ENCODE measurements at places on chromosomes 7 and 10.

DNA sequence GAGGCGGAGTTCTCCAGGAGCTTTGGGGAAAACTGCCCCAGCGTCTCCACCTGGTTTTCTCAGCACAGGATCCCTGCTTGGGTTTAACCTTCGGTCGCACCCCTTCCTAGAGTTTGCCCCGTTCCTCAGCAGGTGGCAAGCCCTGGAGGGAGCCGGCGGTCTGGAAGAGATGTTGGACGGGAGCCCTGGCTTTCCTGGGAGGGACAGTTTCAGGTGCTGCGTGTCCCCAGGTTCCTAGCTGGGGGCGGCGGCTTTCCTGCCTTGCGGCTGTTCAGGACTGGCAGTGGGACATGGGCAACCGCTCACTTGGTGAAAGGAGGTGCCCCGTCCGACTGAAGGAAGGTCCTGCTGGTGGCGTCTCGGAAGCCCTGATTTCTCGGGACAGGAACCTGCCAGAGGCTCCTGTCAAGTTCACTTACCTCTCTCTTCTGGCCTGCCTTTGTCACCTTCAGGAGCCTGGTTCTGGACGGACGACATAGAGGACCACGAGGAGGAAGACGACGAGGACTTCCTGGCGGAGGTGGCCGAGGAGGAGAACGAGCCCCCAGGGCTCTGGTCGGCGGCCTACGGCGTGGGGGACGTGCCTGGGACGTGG lies 14.8 kb downstream of the ZNF316 start:
- no peak for DNase-seq

DNA sequence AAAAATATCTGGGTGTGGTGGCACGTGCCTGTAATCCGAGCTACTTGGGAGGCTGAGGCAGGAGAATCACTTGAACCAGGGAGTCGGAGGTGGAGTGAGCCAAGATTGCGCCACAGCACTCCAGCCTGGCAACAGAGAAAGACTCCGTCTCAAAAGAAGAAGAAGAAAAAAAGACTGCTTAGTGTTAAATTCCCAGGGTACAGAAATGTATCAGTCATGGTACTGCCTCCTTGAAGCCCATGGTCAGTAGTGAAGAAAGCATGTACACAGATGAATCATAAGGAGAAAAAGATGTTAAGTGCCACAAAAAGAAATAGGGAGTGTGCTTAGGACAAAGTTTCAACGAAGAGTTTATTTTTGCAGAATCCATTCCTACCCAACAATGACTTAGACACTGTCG lies 62.5 kb upstream of the KMT2E start:
- no peak for DNase-seq

GRCh38 chr7:124042826-124043225 lies 10.0 kb upstream of the TMEM229A start:
- no peak for DNase-seq

DNA sequence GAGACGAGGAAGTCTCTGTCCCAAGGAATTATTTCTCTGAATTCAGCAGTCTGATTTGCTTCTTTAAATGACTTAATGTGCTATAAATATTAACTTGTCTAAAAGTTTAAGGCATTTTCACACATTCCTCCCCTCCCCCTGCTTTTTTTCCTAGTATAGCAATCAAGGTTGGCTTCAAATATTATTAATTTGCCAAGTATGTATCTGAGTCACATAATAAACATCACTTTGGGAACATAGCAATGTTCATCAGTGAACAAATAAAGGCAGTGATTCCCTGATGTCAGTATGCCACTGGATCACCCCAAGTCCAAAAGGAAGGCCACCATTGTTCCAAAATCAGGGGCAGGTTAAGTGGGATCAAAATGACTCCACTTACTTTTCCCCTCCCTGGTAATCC lies 40.5 kb downstream of the PDE6C start:
- no peak for DNase-seq

DNA sequence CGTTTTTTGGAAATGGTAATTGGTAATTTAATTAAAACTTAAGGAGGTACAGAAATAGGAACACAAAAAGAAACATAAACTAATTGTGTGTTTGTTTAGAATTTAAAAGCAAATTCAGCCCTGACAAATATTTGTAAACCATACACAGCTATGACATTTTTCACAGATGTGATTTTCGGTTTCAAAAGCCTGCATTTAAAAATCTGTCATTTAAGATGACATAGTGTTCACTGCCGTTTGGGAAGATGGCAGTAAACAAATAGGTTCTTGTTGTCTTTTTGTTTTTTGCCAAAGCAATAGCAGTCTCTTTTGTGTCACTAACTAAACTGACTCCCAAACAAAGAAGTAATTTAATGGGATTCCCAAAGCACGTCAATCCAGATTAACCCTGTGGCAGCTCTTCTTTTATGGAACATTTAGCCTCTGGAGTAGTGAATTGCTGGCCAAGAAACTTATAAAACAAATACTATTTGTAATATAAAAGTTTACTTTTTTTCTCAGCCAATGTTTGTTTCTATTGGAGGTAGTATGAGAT lies 697.6 kb downstream of the PHTF2 start:
- DNase-seq: no peak

GRCh38 chr7:24894429-24895221 lies 85.4 kb downstream of the OSBPL3 start:
- DNase-seq: no peak

DNA sequence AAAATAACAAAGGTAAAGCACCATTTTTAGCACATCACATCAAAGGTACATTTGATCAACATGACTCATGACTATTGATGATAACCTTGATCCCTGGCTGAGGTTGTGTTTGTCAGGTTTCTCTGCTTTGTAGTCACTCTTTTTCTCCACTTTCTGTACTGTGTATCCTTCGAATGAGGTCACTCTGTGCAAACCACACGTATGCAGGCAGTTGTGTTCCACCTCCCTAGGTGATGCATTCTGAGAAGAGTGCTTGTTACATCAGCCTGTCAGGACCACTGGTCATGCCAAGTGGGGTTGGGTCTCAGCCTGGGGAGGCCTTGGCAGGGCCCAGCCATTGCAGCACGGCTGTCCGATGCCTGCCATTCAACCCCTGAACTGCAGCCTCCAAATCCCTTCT lies 62.8 kb upstream of the GJD4 start:
- no peak for DNase-seq

Measured in hindlimb muscle (tissue), 1 donor.